ENCODE measurements at places on chromosomes 13 and 19. TPM values are rescaled to one million over a fixed set of nuclear protein-coding genes. Genes with fewer than 3 reads are reported as not detected.

GRCh38 chr13:77714119-77714755, 16.8 kb downstream of the SLAIN1 start:
- DNase-seq, result no peak

DNA sequence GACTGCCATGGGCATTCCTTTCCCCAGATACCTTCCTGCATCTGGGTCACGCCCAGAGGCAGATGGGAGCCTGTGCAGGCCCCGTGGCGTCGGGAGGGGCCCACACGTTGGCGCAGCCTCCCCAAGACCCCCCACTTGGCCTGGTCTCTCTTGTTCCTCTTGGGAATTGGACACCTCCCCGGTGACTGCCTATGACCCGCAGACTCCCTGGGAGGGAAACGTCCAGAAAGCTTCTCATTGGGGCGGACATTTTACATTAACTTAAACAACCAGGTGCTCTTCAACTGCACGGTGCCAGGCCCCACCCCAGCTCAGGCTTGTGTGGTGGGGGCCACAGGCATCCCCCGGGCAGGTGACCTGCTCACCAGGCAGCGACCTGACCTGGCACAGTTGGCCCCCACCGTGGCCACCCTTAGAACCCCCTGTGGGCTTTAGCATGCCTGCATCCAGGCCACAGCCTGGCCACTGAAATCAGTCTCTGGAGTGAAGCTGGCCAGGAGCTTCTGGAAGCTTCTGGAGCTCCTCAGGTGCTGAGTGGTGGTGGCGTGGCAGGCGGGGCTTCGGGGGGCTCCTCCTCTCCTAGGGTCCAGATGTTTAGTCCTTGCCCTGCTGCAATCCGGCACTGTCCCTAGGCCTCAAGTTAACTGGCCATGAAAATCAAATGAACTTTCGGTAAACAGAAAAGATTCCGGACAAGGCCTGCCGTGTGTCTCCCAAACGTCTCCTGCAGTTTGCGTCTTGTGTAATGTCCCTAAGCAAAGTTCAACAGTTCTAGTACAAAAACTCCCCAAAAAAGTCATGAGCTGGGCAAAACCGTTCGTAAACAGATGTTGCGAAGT, 8.5 kb upstream of the PROZ start:
- DNase-seq, result no peak

GRCh38 chr19:2425622-2426581, 1.5 kb downstream of the TIMM13 start:
- DNase-seq, result no peak

GRCh38 chr19:18557411-18558201, at the start of gene KXD1:
Gene KXD1 (plus strand): TSS chr19:18557870. CDS start chr19:18562057, 4,187 bp downstream.
- DNase-seq, result peak; percentile 98

DNA sequence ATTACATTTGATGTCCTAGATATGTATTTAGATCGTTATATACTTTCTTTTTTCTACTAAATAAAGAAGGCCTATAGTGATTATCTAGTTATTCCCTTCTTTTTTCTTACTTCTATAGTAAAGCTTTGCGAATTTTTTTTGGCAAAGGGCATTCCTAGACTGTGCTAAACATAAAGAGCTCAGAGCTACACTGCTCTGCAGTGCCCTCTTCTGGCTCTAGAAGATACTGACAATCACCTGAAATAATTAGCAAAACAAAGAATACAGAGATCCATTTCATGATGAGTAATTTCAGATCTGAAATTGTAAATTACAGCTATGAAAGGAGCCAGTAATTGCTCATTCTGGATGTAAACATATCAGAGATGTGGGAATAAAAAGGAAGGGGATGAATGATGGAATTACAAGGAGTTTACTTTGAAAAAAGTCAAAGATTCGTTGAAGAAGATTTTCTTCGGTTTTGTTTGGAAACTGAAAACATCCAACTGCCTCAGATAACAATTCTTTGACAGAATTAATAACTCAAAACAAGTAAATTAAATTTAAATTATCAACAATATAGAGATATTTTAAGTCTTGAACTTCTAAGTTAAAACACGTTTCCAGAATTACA, 288.5 kb downstream of the NALCN start:
- no peak for DNase-seq

GRCh38 chr13:72458701-72459100, 268.7 kb downstream of the MZT1 start:
- no peak for DNase-seq

DNA sequence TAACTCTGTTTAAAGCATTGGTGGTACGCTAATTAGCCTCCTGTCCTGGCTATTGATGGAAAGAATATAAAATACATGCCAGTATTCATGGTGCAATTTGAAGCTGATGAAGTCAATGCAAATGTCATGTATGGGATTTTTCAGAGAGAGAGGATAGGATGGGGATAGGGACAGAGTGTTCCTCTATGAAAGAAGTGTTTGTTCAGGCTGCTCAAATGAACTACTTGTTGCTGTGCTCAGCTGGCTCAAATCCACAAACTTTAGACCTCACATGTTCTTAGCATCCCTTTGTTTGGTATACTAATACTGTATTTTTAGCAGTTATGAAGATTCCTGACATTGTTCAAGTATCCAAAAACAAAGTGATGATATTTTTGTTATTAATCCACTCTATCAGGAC, 116.5 kb downstream of the SLITRK1 start:
- no peak for DNase-seq

DNA sequence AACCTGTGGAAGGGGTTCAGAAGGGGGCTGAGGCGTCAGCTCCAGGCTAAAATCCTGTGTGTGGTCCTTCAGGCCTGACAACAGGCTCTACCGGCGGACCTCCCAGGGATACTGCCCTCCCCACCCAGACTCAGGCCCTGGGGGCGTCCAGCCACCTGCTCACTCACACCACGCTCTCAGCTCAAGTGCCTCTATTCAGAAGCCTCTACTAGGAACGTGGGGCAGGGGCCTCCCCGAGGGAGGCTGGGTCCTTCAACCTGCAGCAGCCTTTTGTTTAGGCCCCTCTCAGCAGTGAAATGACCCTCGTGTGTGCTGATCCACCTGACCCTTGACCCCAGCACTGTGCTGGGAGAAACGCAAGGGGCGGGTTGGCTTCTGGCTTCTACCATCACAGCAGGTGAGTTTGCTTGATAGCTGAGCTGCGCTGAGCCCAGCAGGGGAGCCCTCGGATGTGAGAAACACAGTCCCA, 10.6 kb downstream of the PLPP2 start:
- DNase-seq, result no peak

DNA sequence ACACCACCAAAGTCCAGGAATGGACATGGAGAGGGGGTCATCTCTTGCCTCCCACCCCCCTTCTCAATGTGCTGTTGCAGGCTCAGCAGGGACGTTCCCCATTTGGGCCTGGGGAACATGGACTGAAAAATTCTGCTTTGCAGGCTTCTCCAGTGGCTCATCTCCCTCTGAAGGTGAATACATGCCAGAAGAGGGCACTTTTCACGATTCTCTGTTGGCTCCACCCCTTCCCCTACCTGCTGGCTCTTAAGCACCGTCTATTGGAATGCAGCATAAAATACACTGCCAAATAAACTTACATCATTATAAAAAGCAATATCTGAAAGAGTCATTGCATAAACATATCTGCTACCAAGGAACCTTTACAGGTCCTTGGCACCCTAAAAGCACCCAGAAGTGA, 35.7 kb downstream of the NHLRC3 start:
- no peak for DNase-seq

GRCh38 chr19:3671680-3672574, 28.3 kb downstream of the PIP5K1C start:
- no peak for DNase-seq

GRCh38 chr19:58274771-58275201, 4.0 kb upstream of the ZNF8 start:
- DNase-seq, result no peak

- DNase-seq, result no peak
These were observed 6.9 kb upstream of the ZNF431 start for GRCh38 chr19:21134934-21135366.

DNA sequence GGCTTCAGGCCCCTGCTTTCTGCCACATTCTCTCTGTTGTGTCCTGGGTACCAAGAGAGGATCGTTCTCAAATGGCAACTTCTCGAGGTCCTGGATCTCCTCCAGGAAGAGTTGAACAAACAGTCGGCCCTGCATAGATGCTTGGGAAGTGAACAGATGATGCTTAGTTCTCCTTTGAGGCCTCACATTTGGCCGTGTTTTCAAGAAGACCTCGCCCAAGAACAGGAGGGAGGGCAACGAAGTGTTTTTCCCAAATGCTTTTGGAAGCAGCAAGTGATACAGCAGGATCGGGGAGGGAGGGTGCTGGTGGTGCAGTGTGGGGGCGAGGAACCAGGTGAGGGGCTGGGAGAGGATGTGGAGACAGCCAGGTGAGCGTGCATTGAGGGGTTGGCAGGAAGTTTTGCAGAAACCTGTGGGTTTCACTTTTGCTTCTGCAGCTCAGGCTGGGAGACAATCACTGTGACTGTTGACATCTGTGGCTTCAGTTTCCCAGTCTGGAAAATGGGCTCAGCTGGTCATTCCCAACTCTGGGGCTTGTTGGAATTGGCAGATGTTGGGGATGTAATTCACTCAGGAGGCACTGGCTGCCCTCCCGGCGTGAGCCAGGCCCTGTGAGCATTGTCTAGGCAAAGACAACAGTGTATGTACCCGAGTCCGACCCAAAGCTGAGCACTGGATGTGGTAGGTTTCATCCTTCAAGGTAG, 21.6 kb downstream of the MAST3 start:
- no peak for DNase-seq

DNA sequence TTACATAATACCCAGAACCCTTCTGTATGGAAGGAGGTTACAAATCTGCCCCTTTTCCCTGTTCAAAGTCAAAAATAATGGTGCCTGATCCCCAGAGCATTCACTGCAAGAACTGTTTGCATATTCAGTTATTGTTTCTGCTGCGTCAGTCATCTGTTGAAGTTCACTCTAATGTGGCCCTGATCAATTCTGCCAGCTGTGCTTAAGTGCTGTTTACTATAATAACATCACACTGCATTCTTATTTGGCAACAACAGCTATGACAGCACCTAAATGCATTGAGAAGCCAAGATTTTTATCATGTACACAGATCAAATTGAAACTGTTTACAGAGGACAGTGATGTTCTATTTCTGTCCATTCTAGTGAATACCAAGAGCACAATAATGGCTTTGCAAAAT, 115.9 kb downstream of the DACH1 start:
- no peak for DNase-seq

DNA sequence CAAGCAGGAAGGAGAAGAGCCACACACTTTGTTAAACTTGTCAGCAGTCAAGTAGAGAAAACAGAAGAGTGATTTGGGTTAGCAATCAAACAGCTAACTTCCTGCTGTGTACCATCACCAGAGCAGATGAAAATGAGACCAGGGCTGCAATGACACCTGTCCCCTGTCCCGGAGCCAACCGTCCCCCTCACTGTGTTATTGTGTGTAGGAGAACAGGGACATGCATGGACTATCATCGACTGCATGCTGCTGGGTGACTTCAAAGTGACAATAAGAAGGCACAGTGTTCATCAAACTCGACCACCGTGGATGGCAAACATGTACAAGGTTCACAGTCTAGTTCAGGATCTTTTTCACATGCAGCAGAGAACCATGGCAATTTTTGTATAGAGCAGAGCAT, 94.0 kb upstream of the SLC15A1 start:
- no peak for DNase-seq

- no peak for DNase-seq
These were observed 55.9 kb downstream of the DLEU7 start for GRCh38 chr13:50787316-50788195.

DNA sequence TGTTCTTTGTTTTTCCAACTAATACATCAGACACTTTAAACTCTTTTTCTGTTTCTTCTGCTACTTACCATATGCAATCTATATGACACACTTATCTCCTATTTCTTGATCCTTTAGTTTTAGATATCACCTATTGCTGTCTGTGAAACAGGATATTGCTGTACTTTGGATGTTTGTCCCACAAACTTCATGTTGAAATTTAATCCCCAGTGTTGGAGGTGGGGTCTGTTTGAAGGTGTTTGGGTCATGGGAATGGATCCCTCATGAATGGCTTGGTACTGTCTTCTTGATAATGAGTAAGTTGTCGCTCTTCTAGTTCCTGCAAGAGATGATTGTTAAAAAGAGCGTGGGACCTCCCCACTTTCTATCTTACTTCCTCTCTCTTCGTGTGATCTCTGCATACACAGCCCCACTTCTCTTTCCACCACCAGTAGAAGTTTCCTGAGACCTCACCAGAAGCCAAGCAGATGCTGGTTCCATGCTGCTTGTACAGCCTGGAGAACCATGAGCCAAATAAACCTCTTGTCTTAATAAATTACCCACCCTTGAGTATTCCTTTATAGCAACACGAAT, 244.2 kb downstream of the NHLRC3 start:
- DNase-seq, result no peak

GRCh38 chr13:106541826-106542225, 6.4 kb upstream of the EFNB2 start:
- DNase-seq, result no peak

DNA sequence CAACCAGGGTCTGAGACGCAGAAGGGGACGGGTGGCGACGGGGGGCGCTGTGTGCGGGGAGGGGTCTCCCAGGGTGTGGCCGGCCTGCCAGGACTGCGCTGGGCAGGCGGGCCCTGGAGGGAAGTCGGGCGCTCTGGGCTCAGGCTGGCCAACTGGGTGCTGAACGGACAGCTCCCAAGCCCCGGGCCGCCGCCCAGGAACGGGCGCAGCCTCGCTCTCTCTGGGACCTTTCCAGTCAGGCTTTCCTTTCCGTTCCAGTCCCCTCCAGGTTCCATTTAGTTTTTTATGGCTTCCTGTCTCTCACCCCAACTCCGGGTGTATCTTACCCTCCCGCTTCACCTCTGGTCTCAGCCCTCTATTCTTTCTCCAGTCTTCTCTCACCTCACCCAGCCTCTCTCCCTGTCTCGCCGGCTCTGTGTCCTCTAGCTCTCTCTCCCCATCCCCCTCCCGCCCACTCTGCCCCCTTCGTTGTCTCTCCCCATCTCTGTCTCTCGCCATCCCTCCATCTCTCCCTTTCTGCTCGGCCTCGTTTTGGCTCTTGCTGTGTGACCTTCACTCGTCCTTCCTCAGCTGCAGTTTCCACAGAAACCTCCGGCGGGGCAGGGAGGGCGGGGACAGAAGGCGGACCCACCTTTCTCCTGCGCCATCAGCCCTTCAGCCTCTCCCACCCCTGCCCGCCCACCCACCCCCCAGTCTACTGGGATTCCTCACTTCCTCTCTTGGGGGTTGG, 3.3 kb upstream of the ATP1A3 start:
- peak; percentile 78 for DNase-seq

OCEL1 gene
- 28.0 TPM for total RNA-seq

ANKLE1 gene
- 0.12 TPM for total RNA-seq

APOE gene
- 18.9 TPM for total RNA-seq

OR7A5 gene
- total RNA-seq, result not detected

HIPK4 gene
- not detected for total RNA-seq

RPL18A gene
- total RNA-seq, result 720 TPM

C1QTNF9B gene
- 4.1 TPM for total RNA-seq

DDX39A gene
- 32.4 TPM for total RNA-seq

ZNF154 gene
- total RNA-seq, result 3.5 TPM

CACNG6 gene
- not detected for total RNA-seq

All from left ventricle myocardium superior (tissue), 1 donor.